ENCODE measurements at places on chromosomes 6 and 20.
A peak's percentile ranks its signal among the peaks of the same experiment; 100 is the strongest.

DNA sequence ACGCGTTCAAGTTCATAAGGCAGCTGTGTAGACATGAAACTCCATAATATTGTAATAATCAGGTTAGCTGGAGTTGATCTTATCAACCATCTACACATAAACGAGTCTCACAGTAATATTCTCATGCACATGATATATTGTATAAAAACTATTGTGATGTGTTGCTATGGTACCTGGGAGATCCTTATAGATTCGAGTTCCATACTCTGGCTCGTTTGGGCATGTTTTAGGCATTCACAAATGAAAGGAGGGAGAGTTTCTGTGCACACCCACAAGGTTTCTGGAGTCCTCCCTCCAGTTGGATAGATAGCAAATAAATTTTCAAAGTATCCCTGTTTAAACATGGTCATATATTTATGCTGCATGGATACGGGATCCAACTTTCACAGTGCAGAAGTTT is 567.5 kb upstream of the SLC35B3 start:
- DNase-seq = no peak

DNA sequence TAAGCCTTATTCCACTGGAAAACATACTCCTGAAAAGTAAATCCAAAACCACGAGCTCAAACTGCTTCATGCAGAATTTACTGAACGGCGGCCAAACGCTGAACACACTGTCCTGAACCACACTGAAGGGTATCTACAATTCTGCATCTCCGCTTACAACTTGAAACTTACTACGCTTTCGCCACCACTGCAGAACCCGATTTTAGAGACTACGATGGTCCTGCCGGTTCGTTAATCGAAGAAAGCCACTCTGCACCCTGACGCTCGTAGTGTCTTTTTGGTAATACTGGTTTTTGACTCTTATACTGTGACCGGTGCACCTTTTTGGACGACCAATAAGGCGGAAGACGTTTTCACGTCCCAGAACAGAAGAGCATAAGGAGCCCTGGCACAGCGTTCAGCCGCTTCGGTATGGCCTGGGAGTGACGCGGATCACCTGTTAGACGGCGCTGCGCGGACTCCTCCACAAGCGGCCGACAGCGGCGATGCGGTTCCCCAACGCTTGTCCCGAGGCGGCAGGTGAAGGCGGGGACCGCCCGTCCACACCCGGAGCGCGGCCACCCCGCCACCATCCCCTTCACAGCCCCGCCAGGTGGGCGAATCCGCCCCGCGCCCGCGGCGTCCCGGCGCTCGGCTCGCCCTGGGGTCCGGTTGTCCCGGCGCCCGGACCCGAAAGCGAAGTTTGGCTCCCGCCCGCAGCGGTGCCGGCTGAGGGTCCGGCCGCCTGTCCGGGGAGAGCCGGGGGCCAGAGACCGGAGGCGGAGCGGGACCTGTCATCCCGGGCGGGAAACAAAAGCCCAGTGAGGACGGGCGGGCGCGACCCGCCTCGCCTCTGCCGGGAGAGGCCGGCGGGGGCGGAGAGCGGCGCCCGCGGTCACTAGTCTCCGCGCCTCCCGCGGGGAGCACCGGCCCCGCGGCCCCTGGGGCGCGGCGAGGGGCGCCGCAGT is 784 bp downstream of the FKBP5 start:
- peak; percentile 39 for DNase-seq

- no peak for DNase-seq
Measured at GRCh38 chr6:79878142-79878748, 69.1 kb downstream of the ELOVL4 start.

- no peak for DNase-seq
Measured at GRCh38 chr6:126232671-126233070, 107.2 kb upstream of the CENPW start.

DNA sequence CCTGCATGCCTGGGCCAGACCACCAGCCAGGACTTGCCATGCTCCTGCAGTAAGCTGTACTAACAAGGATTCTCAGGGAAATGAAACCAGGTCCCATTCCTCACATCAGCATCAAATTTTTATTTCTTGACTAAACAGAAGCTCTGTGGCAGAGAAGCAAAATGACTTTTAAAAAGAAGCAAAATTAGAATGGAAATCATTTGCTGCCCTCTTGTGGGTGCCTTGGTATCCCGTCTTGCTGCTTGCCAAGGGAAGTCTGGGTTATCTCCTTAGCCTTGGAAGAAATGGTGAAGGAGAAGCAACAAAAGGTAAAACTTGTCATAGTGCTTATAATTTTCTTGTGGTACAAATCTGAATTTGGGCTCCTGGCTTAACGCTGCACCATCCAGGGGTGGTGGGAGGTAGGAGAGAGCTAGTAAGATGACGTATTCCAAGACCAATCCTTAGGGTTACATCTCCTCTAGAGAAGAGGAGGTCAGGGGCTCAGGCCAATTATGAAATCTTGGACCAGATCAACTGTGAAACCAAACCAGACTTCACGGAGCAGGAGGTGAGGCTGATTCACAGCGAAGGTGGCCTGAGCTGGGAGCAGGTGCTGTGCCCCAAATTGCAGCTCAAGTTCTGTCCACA is 107.5 kb downstream of the FAXC start:
- no peak for DNase-seq

DNA sequence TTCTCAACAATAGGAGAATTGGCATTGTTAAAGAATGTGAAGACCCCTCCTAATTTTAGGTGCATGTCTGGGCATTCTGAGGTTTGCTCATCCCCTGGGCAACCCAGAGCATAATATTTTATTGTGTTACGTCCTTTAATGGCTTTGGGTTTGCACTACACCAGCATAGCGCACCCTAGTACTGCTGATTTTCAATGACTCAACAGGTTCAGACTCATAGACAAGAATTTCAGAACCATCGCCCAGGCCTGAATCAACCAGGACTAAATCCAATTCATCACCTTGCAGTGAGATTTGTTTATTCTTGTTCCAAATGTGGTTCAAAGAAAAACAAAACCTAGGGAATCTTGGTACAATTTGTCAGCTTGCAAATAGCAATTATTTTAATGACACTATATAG is 137.8 kb upstream of the PHACTR1 start:
- DNase-seq = no peak

DNA sequence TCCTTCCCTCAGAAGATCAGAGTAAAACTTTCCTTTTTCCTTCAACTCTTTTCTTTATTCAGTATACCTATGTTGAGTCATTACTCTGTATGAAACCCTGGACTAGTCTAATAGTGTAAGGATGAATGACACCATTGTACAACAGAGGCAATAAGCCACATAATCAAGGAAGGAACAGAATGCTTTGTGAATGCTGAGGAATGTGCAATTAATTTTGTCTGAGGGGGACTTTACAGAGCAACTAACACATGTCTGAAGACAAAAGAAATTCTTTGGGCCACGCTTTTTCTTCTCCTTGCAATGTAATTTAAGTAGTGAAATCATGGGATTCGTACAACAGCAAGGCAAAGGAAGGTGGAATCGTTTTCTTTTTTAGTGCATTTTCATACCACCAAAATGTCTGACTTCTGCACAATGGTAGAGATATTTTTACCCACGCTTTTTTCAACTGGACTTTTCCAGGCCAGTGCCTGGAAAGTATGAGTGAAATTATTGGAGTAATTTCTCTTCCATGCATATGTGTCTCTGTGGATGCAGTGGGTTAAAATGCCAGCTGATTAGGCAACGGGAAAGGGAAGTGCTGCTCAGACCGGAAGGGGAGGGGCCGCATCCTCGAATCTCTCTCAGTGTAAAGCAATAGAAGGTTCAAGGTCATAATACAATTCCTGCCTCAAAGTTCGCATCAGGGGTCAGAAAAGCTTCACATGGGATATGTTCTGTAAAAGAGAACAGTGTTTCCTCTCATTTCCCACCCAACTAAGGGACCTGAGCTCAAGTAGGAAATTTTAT is 89.9 kb upstream of the MTHFD1L start:
- DNase-seq = no peak

DNA sequence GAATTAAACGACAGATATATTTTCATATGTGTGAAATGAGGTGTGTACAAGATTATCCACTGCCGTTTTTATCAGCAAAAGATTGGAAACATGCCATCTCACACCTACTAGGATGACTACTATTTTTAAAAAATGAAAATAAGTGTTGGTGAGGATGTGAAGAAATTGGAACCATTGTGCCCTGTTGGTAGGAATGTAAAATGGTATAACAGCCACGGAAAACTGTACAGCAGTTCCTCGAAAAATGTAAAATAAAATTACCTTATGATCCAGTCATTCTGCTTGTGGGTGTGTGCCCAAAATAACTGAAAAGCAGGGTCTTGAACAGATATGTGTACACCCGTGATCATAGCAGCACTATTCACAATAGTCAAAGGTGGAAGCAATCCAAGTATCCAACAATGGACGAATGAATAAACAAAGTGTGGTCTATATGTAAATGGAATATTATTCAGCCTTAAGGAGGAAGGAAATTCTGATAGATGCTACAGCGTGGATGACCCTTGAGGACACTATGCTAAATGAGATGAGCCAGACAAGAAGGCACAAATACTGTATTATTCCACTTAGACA is 27.0 kb upstream of the CCN5 start:
- DNase-seq = no peak

DNA sequence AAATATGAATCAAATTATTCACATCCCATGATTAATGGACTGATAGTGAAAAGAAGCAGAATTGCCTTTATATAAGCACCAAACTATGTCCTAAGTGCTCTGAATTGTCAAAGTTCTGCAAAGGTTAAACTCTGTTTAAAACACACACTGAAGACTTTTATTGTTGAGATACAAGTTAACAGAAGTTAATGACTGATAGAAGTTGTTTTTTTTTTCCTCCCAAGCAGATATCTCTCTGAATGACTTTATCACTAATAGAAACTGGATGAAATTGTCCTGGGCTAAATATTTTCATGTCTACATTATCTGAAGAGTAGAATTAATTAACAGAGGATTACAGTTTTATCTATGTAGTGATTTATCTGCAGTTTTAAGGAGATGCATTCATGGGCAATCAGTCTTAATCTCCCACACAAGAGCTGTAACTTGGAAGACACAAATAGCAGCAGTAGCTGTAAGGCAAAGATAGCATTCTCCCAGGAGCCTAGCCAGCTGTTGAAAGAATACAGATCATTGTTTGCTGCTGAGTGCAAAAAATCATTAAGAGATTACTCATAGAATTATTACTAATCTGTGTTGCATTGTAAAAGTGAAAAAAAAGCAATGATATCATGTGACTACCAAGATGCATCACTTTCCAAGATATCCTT is 49.9 kb downstream of the BMP5 start:
- DNase-seq = no peak

GRCh38 chr20:63547725-63548480 is at the start of gene SRMS:
Gene SRMS (minus strand): TSS chr20:63547749. CDS start chr20:63547463, 286 bp downstream.
- no peak for DNase-seq

- DNase-seq = no peak
Measured at GRCh38 chr6:138160329-138161087, 1.2 kb upstream of the ARFGEF3 start.

DNA sequence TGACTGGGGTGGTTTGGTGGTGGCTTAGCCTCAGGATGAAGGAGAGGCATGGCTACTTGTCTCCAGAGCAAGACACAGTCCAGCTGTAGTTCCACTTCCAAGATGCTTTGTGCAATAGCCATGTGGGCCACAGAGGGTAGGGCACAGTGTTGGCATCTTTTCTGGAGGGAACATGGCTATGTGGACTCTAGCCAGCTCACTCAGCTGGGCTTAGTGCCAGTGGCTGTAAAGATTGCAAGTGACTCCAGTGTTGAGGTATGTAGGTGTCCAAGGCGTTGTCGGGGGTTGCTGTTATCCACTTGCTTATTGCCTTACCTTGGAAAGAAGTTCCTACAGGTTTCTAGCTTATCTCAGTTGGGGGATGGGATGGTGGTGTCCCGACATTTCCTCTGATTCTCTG is 233.4 kb downstream of the CD109 start:
- DNase-seq = no peak

DNA sequence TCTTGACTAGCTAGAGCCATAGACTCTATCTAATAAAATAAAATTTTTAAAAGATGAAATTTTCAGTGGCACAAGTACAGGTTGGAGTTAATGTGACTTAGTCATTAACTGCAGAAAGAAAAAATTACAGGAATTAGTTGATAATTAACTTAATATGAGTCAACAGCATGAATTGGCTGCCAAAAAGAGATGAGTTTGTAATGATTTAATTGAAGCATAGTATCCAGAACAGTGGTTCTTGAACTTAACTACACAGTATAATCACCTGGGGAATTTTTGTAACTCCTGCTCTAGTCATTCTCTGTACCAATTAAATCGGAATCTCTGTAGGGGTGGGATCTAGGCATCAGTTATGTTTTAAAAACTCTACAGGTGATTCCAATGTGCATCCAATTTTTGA is 46.3 kb upstream of the HMGN3 start:
- DNase-seq = no peak

GRCh38 chr6:139133262-139134063 is 1.4 kb upstream of the HECA start:
- DNase-seq = no peak

GRCh38 chr20:57748601-57749130 is 38.9 kb upstream of the PMEPA1 start:
- no peak for DNase-seq

DNA sequence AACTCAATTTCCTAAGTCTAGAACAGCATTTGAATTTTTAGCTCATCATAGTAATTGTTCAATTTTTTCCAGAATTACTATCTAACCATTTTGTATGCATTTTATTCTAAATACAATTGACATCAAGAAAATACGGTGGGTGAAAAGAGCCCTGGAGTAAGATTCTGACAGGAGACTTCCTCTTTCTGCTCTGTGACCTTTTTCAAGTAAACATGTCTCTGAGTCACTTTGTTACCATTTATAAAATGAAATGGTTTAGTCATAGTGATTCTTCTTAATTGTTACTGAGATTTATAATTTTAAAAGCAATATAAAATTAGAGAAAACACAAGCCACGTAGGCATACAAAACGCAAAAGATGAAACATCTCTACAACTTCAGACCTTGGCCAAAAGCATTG is 80.2 kb downstream of the PLCB1 start:
- DNase-seq = no peak

GRCh38 chr20:3900187-3900604 is 11.0 kb downstream of the PANK2 start:
- DNase-seq = no peak

GRCh38 chr6:51934098-51934497 is 153.3 kb downstream of the PKHD1 start:
- DNase-seq = no peak

DNA sequence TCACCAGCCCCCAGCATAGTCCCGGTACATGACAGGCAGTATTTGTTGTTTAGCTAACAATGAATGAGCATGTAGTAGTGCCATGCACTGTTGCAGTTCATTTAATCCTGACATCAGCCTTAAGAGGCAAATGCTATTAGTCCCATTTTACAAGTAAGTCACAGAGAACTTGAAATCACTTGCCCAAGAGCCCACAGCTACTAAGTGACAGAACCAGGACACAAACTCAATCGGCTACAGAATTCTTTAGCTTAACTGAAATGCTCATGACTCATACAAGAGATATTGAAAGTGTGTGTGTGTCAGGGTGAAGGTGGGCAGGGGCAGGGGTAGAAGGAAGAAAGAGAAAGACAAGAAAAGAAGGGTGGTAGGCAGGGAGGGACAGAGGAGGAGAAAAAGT is 52.7 kb downstream of the UNC5CL start:
- DNase-seq = no peak

GRCh38 chr6:111597291-111598086 is 8.2 kb downstream of the TRAF3IP2 start:
- DNase-seq = no peak

GRCh38 chr6:149166747-149167146 is 150.8 kb upstream of the TAB2 start:
- DNase-seq = no peak

GRCh38 chr6:80003826-80004172 is 650 bp upstream of the TTK start:
- no peak for DNase-seq

GRCh38 chr20:35269055-35269781 is 8.7 kb downstream of the MMP24OS start:
- peak; percentile 66 for DNase-seq
